Activated CD4-positive, alpha-beta memory T cell treated with anti-CD3 and anti-CD28 coated beads for 36 hours (primary cell): ENCODE measurements at places on chromosomes 7 and 10. TPM values are rescaled to one million over a fixed set of nuclear protein-coding genes. Genes with fewer than 3 reads are reported as not detected.

The RBP4 gene
- not detected for total RNA-seq

The TFAM gene
- 85.4 TPM for total RNA-seq

The MDFIC gene
- 82.3 TPM for total RNA-seq

DNA sequence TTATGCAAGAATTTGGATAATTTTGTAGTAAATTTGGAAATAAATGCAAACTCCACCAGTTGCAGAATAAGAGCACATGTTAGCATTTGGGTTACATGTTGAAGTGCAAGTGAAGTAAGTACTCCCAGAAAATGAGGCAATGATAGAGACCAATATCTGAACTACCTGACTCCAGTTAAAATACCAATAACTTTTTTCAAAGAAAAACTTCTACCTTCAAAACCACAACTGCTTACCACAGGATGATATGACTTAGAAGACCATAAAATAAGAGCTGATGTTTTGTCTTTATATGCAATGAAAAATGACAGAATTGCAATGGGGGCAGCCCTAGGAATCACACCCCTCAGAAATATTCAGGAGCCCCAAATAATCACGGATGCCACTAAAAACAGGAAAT is 561.6 kb upstream of the TEX47 start:
- H3K27me3 ChIP-seq, result no peaks in the 10 kb centered on the region
- no peaks in the 10 kb centered on the region for H3K36me3 ChIP-seq
- peaks cover 6% of the 10 kb centered on the region for H3K4me1 ChIP-seq
- no peak overlapping the region for H3K4me3 ChIP-seq
- H3K27ac ChIP-seq, result no peak overlapping the region
- DNase-seq, result no peak

GRCh38 chr10:46527241-46527811 is 29.1 kb downstream of the GPRIN2 start:
- H3K27ac ChIP-seq, result no peak overlapping the region
- H3K4me3 ChIP-seq, result no peak overlapping the region
- peak; percentile 6 for DNase-seq
- H3K36me3 ChIP-seq, result no peaks in the 10 kb centered on the region
- no peaks in the 10 kb centered on the region for H3K4me1 ChIP-seq
- H3K27me3 ChIP-seq, result no peaks in the 10 kb centered on the region

- no peaks in the 10 kb centered on the region for H3K4me1 ChIP-seq
- peaks cover 7% of the 10 kb centered on the region for H3K36me3 ChIP-seq
- no peak for DNase-seq
- no peaks in the 10 kb centered on the region for H3K27me3 ChIP-seq
- H3K27ac ChIP-seq, result no peak overlapping the region
These were observed 206.8 kb downstream of the TPK1 start for GRCh38 chr7:144629011-144629410.

- peaks cover 11% of the 10 kb centered on the region for H3K4me1 ChIP-seq
- H3K36me3 ChIP-seq, result peaks cover 42% of the 10 kb centered on the region
- no peak overlapping the region for H3K4me3 ChIP-seq
- peak; percentile 62 for DNase-seq
- no peak overlapping the region for H3K27ac ChIP-seq
- H3K27me3 ChIP-seq, result no peaks in the 10 kb centered on the region
These were observed 247.4 kb downstream of the ELMO1 start for GRCh38 chr7:37201003-37201875.

DNA sequence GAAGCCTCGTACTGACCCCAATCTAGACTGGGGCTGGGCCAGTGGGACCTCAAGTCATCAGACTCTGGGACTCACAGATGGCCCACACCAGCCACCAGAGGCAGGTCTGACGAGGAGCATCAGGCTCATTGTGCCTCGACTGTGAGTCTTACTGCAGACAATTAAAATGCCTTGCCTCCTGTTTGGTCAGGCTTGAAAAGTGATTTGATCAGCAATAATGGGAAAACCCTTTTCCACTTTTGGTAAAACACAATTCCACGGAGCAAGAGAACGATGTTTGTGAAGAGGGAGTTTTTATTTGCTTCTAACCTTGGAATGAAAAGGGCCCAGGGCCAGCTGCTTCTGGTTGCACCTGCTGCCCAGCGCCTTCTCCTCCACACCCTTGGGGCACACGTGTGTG is 43.9 kb downstream of the C10orf143 start:
- no peaks in the 10 kb centered on the region for H3K27me3 ChIP-seq
- no peaks in the 10 kb centered on the region for H3K4me1 ChIP-seq
- no peak for DNase-seq
- H3K36me3 ChIP-seq, result no peaks in the 10 kb centered on the region

- H3K36me3 ChIP-seq, result no peaks in the 10 kb centered on the region
- H3K27me3 ChIP-seq, result peaks cover 2% of the 10 kb centered on the region
- H3K4me1 ChIP-seq, result peaks cover 3% of the 10 kb centered on the region
- H3K27ac ChIP-seq, result no peak overlapping the region
- H3K4me3 ChIP-seq, result no peak overlapping the region
These were observed 27.5 kb downstream of the MICALL2 start for GRCh38 chr7:1431634-1432380.
